Endothelial cell (in vitro differentiated cells): ENCODE measurements at places on chromosomes 3 and 15. TPM values are rescaled to one million over a fixed set of nuclear protein-coding genes. Genes with fewer than 3 reads are reported as not detected.

GRCh38 chr3:197014024-197014423 lies 15.6 kb downstream of the MELTF start:
- DNase-seq, result no peak

- DNase-seq, result no peak
Measured at GRCh38 chr15:68935400-68935937, 5.1 kb downstream of the SPESP1 start.

GRCh38 chr15:29813009-29813408 lies 9.3 kb downstream of the TJP1 start:
- no peak for DNase-seq

- DNase-seq, result no peak
Measured at GRCh38 chr3:59334585-59334984, 284.8 kb upstream of the CFAP20DC start.

- DNase-seq, result no peak
Measured at GRCh38 chr3:194884649-194885315, 199.1 kb downstream of the FAM43A start.

DNA sequence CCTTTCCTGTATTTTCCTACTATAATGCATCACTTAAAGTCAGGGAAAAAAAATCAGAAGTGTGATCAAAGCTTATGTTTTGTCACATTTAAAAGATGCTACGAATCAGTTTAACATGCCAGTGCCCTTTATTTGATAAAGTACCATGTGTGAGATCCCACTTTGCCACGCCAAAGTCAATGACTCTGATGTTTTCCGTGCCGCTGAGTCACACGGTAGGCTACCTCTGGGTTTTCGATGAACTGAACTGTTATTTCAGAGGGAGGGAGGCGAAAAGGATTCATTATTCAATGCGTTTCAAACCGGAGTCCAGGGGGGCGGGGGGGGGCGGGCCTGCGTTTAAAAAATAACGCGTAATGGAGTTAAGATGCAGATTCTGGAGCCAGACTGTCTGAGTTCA lies 203.0 kb downstream of the ABHD5 start:
- no peak for DNase-seq

DNA sequence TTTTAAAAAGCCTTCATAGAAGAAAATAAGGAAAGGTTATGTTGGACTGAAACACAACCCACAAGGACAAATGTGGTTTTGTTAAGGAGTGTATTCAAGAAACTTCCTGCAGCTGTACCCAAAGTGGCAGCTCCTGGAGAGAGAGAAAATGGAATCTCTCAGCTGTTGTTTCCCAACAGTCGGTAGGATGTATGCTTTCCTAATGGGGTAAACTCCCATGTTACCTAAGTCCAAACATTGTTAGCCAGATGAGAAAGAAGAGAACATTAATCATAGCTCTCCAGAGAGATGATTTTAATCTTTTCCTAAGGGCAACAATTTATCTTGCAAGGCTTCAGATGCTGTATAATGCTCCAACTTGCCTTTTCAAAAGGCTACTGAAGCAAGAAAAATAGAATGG lies 22.6 kb upstream of the TEX9 start:
- DNase-seq, result no peak

DNA sequence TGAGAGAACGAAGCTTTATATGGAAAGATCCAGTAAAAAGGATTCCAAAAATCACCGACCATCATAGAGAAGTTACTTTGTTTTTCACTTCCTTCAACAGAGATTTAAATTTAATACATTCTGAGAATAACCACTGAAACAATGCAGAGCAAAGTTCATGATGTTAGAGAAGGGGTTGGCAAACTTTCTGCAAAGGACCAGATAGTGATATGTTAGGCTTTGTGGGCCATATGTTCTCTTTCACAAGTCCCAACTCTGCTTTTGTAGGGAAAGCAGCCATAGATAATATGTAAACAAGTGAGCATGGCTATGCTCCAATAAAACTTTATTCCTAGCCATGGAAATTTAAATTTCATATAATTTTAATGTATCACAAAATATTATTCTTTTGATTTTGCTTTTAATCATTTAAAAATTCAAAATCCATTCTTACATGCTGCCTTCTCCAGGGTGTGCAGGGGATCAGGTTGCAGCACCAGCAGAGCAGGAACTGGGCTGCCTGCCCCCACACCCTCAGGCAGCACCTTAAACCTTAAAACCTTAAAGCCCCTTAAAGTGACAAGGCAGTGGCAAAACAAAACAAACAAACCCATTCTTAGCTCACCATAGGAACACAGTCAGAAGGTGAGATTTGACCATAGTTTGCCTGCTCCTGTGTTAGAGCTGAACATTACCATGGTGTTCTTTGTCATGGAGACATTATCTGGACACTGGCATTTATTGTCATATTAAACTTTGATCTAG lies 16.9 kb upstream of the IGSF10 start:
- DNase-seq, result no peak

DNA sequence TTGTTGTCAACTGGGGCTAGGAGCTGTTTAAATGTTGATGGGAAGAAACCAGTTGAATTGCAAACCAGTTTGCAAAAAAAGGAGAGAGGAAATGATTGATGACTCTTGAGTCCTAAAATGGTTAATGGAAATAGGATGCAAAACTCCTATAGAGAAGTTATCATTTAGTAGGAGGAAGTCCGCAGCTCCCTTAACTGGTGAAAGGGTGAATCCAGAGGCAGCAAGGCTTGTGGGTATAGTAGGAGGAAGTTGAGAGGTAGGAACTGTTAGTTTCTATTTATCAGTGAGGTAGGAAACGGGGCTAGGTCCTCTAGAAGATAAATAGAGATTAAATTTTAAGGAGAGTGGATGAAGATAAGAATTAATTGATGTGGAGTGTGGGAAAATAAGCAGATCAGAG lies 15.4 kb downstream of the IREB2 start:
- DNase-seq, result no peak

GRCh38 chr3:14047027-14047426 lies 77.6 kb downstream of the CHCHD4 start:
- no peak for DNase-seq

DNA sequence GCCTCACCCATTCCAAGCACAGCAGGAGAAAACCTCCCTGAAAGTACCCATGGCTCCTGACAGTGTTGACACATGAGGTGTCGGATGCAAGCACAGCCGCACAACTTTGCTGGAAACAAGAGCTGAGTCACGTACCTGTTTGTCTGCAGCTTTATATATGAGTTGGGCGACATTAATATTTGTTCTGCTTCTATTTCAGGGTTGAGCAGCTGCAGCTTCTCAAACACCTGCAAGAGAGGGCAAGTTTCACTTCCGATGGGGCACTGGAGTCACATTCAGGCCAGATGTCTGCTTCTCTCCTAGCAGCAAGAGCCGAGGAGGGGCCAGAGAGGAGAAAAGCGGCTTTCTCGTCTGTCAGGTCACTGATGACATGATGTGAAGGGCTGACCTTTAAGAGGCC lies 88.0 kb downstream of the NUP210 start:
- DNase-seq, result no peak

GRCh38 chr3:11037976-11038375 lies 45.4 kb downstream of the SLC6A1 start:
- DNase-seq, result no peak

DNA sequence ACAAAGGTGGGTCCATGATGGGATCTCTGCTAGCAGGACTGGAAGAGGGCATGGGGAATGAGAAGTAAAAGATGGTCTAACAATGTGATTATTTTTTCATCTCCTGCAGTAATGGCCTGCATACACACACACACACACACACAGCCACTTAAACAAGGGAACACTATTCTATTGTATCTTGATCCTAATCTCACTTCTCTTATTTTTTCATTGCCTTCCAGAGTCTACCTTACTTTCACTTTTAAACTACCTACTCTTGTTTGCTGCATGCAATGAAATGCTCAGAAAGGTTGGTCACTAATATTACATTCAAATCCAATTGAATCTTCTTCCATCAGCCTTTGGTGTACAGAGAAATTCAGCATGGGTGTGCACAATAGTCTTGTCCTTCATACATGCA lies 853.8 kb downstream of the IGSF11 start:
- DNase-seq, result no peak

GRCh38 chr3:73108750-73109149 lies 47.3 kb downstream of the EBLN2 start:
- DNase-seq, result no peak

GRCh38 chr3:188267790-188268335 lies 113.9 kb downstream of the LPP start:
- DNase-seq, result no peak

DNA sequence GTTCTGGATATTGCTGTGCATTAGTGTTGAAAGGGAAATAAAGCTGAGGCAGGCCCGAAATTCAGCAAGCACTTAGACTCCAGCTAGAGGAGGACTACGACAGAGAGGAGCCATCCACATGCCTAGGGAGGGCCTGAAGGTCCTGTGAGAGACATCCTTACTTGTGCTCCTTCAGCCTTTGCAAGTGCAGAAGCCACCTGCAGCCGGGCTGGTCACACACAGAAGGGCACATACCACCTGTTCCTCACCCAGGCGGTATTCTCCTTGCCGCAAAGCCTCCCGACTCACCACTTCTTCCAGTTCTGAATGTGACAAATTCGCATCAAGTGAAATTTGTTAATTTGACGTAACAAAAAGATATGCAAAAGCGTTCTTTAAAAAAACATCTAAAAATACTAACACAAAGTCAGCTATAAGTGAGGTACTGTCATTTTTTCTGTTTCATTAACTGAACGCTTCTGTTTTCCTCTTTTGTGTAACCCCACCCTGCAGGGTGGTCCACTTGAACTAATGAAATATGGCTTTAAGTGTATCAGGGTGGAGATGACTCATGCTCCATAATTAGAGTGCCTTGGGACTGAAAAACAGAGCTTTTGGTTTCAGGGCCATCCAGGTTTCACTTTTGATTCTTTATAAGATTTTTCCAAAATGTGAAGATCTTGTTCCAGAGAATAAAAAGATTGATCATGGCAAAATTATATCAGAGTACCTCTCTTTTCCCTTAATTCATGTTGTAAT lies 467.9 kb upstream of the ATP11B start:
- DNase-seq, result no peak

- DNase-seq, result no peak
Measured at GRCh38 chr15:52076889-52077781, 35.4 kb downstream of the BCL2L10 start.

DNA sequence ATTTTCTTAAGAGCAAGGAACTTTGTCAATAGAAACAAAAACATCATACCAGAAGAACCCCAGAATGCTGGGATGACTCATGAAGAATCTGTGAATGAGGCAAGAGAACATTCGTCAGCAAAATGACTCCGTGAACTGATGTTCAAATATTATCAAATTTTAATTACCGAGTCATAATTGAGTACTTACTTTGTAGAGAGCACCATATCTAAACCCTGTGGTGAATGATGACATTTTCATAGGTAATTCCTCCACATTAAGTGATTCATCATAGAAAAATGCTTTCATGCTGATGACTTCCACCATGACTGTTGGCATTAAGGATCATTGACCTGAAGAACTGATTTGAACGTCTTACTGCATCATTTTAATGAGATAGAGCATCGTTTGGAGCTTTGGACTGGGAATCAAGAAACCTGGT lies 56.3 kb downstream of the PPARG start:
- DNase-seq, result no peak

DNA sequence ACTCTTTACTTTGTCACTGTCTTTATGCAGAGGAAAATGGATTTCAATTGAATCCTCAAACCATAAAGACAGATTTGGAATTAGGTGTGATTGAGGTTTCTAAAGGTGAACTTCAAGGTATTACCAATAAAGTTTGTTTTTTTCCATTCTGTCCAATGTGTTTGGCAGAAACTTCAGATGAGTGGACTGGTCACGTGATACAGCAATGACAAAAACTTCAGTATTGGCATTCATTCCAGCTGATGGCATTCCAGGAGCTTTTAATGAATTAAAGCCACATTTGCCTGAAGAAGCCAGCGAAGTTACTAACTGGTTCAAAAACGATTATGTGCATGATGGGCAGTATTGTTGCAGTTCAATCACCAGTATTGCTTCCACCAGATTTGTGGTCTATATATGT lies 4.5 kb upstream of the MASP1 start:
- DNase-seq, result no peak

DNA sequence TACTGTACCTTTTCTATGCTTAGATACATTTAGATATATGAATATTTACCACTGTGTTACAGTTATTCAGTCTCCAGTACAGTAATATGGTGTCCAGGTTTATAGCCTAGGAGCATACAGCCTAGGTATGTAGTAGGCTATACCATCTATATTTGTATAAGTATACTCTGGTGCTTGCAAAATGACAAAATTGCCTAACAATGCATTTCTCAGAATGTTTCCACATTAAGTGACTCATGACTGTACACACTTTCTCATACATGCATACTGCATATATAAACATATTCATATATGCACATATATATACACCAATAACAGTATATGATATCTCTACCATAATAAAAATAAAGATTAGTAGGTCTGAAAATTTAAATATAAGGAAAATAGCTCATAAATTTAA lies 169.3 kb downstream of the DPH6 start:
- DNase-seq, result no peak

DNA sequence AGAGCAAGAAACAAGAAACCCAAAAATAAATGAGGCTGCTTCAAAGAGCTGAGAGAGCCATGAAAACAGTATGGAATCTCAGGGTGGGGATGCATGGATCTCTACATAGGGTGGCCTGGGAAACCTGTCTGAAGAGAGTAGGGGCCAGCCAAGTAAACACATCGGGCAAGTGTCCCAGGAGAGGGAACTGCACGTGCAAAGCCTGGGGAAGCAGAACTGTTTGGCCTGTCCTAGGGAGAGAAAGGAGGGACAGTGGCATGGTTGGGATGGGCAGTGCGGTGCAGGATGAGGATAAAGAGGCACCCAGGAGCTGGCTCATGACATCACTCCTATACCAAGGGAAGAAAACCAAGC lies 269.0 kb upstream of the ST8SIA2 start:
- DNase-seq, result no peak

GRCh38 chr3:53259427-53260259 lies 3.8 kb upstream of the TKT start:
- no peak for DNase-seq

- no peak for DNase-seq
Measured at GRCh38 chr15:25287823-25288222, 151.0 kb downstream of the UBE3A start.

DNA sequence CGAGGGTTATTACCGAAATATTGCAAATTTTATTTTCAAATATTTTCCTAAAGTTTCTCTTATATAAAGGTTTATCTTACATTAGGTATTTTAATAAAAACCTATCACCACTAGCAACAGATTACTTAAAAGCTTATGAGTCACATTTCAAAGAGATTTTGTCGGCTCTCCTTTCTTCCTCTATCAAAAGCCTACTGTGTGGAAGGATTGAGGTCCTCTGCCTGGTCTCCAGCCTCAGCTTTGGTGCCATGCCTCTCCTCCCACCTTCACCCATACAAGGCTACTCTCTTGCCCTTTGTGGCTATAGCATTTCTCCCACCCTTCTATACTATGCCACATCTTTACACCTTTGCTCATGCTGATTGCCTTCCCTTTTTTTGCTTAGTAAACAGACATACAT lies 199.3 kb downstream of the TNIK start:
- DNase-seq, result no peak

The COL8A1 gene
- 5.6 TPM for total RNA-seq

The CAPN7 gene
- total RNA-seq, result 25.9 TPM

The NDUFB5 gene
- total RNA-seq, result 83.9 TPM

The CHRNA3 gene
- 0.74 TPM for total RNA-seq

The SYNM gene
- total RNA-seq, result 1.7 TPM

The SIDT1 gene
- 0.92 TPM for total RNA-seq

The PLA2G4D gene
- not detected for total RNA-seq

The GCHFR gene
- total RNA-seq, result 4.6 TPM

The GOLGA8B gene
- total RNA-seq, result 89.6 TPM
